ENCODE measurements at places on chromosomes 5 and 9.

- no peak for DNase-seq
Measured at GRCh38 chr9:114364134-114365041, 23.4 kb downstream of the AKNA start.

DNA sequence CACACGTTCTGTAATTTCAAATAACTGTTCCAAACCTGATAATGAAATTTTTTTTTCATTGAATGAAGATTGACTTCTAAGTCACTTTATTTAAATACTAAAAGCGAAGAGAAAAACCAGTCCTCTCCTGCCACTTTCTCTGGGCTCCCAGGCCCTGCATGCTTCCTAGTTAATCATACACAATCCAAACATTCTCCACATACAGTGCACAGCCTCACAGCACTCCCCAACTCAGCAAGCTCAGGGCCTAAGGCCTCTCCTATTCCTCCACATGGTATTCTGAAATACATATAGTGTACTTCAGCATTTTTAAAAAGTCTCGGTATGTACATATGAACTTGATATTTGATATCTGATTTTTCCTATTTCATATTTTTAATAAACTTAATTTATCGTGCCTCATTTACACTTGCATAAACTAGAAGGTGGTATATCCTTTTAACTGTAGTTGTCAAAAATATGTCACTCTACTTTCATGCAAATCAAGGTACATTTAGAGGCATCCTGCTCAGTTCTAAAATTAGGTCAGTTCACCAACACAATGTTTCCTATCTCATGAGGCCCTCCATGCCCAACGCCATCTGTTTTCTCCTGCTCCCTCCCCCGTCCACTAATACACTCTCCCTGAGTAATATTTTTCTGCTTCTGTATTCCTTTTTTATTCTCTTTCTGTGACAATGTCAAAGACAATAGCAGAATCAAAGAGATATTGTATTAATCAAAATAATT is 206.7 kb downstream of the ARRDC3 start:
- DNase-seq: no peak

GRCh38 chr5:13821366-13821765 is 123.1 kb downstream of the DNAH5 start:
- DNase-seq: no peak

- DNase-seq: no peak
Measured at GRCh38 chr9:125839317-125839716, 92.1 kb downstream of the PBX3 start.

GRCh38 chr5:131272724-131273123 is 8.9 kb downstream of the CDC42SE2 start:
- no peak for DNase-seq

- DNase-seq: no peak
Measured at GRCh38 chr9:90012949-90013348, 408.1 kb downstream of the GADD45G start.

DNA sequence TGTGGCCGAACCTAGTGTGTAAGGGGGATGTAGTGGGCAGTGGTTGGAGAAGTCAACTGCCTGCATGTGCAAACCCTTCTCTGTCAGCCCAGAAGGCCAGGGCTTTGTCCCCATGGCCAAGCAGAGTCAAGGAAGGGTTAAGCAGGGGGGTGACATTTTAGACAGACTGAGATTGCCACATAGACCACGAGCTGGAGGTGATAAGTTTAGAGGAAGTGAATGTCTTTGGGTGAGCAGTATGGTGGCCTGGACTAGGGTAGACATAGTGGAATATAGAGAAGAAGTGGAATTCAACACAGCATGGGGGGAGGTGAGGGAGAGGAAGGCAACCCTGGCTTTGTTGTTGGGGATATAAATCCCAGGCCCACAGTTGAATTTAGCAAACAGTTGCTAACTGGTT is 38.7 kb upstream of the CDKN2AIPNL start:
- DNase-seq: no peak
